ENCODE measurements at places on chromosomes 13 and 19.

- peak; percentile 70 for DNase-seq
Measured at GRCh38 chr19:1028062-1028926, 1.9 kb downstream of the CNN2 start.

GRCh38 chr13:93304134-93304533 lies 77.5 kb downstream of the GPC6 start:
- DNase-seq: no peak

DNA sequence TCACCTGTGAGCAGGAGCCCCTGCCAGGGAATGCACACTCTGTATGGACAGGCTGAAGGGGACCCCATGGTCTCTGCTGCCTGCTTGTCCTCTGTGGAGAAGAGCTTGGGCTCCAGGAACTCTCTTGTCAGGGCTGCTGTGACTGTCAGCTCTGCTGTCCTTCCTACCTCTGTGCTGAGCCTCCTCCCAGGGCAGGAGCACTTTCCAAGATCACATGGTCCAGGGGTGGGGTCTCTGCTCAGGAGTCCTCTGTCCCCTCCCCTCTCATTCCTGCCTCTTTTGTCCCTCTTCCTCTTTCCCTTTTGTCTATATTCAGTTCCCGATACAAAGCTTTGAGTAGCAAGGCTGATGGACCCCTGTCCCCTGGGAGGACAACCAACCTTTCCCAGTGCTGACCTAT lies at the start of gene CEACAM7:
Gene CEACAM7 (minus strand): TSS at position 173 of the 400 bp plus-strand sequence. CDS start 105 bp downstream, at position 68.
- no peak for DNase-seq

- peak; percentile 92 for DNase-seq
Measured at GRCh38 chr19:50368649-50369570, 3.5 kb upstream of the NAPSA start.

- DNase-seq: peak; percentile 97
Measured at GRCh38 chr19:10194500-10195198, at the start of gene DNMT1. TSS of gene DNMT1 (minus strand) at chr19:10194953. CDS start at chr19:10194899, 54 bp downstream.

- DNase-seq: no peak
Measured at GRCh38 chr19:6413721-6414643, 10.6 kb downstream of the KHSRP start.

GRCh38 chr13:85543144-85543543 lies 256.1 kb downstream of the SLITRK6 start:
- DNase-seq: no peak

GRCh38 chr13:93218583-93218982 lies 8.0 kb upstream of the GPC6 start:
- DNase-seq: no peak

DNA sequence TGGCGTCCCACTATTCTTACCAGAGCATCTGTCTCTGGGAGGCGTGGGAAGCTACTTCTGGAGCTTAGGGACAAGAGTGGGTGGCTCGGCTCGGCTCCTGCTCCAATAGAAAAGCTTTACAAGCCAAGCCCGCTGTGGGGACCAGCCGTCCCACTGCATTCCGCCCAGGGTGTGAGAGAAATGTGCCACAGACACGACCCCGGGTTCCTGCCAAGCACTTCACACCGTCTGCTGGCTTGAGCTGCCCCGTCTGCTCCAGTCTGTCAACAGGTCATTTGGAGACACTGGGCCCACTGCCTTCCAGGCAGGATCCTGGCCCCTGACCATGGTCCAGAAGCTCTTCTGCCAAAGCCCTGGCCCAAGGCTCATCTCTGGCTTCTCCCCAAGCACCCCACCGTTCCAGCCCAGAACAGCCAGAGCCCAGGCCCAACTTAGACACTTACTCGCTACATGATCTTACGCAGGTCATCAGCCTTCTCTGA lies 6.5 kb upstream of the FKRP start:
- no peak for DNase-seq

GRCh38 chr19:45276284-45276687 lies 25.2 kb downstream of the MARK4 start:
- no peak for DNase-seq

GRCh38 chr13:98326291-98326690 lies 149.2 kb upstream of the RNF113B start:
- DNase-seq: no peak

DNA sequence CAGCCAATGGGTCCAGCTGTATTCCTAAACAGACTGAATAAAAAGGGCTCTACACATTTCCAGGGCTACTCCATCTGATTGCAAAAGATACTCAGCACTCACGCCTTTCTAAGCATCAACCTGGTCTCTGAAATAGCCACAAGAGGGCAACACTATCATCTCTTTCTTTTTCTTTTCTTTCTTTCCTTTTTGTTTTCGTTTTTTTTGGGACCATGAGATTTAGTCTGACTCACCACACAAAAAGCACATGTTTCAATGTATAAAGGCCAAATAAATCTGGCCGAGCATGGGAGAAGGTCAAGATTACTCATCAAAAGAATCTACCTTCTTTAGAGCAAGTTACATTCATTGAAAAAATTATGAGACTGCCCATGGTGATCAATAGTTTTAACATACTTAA lies 805.6 kb upstream of the ARGLU1 start:
- no peak for DNase-seq

DNA sequence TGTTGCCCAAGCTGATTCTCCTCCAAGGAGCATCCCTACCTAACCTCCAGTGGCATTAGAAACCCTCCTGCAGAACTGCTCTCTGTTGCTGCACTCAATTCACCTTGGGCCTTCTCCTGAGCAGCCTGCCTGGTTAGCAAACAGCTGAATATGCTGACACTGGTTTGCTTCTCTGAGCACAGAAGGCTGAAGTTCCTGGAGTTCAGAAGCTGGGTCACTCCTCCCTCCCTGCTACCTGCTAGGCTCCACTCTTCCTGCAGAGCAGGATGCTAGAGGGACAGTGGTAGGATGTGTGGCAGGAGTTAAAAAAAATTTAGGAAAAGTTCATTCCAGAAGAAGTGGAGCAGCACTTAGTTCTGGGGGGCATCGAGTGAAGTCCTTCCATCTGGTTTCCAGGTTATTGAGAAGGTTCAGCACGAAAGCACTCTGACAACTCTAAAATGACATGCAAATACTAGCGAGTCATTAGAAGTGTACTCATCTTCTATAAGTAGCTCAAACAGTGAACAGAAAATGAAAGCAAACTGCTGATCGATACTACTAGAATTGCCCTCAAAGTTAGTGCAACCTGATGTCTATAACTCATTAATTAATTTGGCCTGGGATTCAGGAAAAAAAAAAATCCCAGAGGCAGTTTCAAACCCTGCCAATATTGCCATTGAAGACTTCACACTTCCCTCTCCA lies 293.7 kb downstream of the POU4F1 start:
- DNase-seq: no peak

GRCh38 chr13:45872566-45872965 lies 21.0 kb upstream of the SIAH3 start:
- no peak for DNase-seq

GRCh38 chr19:38262585-38263268 lies 1.6 kb upstream of the SPINT2 start:
- no peak for DNase-seq

- DNase-seq: no peak
Measured at GRCh38 chr13:77811981-77812380, 106.7 kb downstream of the EDNRB start.

- no peak for DNase-seq
Measured at GRCh38 chr19:14561847-14562351, 10.0 kb downstream of the NDUFB7 start.

- DNase-seq: no peak
Measured at GRCh38 chr19:30388327-30388726, 16.1 kb downstream of the ZNF536 start.

GRCh38 chr13:66314911-66315310 lies 915.2 kb downstream of the PCDH9 start:
- no peak for DNase-seq

DNA sequence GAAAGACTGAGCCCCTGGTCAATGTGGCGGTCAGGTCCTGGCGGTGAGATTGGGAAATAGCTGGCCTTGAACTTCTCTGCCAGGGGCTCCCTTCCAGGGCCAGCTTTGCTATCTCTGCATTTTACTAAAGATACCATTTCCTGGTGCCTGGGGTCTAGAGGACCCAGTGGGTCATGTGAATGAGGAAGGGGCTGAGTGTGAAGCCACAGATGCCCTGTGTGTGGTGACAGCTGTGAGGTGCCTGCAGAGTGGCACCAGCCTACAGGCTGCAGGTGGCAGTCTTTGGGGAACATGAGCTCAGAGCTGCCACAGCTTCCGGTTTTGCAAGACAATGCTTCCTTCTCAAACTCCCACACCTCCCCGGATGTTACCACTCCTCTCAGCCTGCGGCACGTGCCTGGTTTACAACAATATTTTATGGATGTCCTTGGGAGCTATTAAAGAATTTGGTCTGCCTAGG lies 5.2 kb upstream of the MLNR start:
- peak; percentile 82 for DNase-seq

- peak; percentile 99 for DNase-seq
Measured at GRCh38 chr19:19063183-19064097, at the start of gene SLC25A42. TSS of gene SLC25A42 (plus strand) at chr19:19063994. CDS start at chr19:19096125, 32,131 bp downstream.

- DNase-seq: peak; percentile 81
Measured at GRCh38 chr19:18274781-18275356, 617 bp upstream of the IQCN start.

GRCh38 chr13:70893832-70894231 lies 785.6 kb upstream of the KLHL1 start:
- DNase-seq: no peak

DNA sequence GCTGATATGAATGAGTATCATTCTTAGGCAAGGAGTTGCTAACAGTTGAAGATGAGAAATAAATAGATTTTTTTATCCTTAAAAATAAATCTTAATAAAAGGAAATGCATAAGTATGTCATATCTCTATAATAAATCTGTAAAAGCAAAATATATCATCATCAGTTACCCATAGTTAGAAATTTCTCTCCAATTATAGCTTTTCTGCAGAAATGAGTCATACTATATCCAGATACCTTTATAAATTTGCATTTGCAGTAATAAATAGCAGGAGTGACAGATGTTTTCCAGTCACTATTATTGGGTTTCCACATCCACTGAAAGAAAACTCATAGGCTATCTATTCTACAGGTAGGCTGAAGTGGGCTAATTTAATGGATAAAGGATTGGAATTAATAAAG lies 829.8 kb downstream of the PCDH9 start:
- DNase-seq: no peak

GRCh38 chr19:18771328-18772242 lies 19.5 kb downstream of the COMP start:
- no peak for DNase-seq

GRCh38 chr13:21986602-21987001 lies 315.7 kb downstream of the FGF9 start:
- DNase-seq: no peak

- DNase-seq: no peak
Measured at GRCh38 chr13:91797567-91797966, 399.1 kb downstream of the GPC5 start.

DNA sequence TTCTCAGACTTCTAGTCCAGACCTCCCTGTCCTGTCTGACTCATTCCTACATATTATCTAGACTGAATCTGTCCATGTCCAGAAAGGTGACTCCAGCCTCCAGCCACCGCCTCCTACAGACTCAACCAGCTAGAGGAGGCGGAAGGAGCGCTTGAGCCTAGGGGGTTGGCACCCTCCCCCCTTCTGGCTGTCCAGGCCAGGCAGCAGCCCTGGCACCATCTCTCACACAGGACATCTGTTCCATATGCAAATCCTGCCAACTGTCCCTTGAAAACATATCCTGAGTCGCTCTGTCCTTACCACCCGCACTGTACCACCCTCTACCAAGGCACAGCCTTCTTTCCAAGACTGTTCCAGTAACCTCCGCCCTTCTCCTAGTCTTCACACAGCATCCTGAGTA lies 150.7 kb upstream of the WASF3 start:
- DNase-seq: no peak

DNA sequence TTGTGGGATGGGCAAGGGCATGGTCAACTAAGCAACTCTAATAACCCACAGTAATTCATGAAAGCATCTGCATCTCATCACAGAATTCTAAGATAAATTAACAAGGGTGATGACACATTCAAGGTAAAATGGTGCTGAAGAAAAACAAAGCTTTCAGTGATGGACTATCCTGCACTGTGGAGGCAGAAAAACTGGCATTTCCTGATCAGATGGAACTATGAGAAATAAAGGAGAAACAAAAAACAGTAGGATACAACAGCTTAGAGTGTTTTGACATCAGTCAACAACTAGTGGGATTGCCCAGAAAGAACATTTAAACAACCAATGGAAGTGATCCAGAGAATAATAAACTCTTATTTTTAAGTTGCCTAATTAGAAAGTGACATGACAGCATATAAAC lies 327.0 kb downstream of the KLF5 start:
- DNase-seq: no peak

DNA sequence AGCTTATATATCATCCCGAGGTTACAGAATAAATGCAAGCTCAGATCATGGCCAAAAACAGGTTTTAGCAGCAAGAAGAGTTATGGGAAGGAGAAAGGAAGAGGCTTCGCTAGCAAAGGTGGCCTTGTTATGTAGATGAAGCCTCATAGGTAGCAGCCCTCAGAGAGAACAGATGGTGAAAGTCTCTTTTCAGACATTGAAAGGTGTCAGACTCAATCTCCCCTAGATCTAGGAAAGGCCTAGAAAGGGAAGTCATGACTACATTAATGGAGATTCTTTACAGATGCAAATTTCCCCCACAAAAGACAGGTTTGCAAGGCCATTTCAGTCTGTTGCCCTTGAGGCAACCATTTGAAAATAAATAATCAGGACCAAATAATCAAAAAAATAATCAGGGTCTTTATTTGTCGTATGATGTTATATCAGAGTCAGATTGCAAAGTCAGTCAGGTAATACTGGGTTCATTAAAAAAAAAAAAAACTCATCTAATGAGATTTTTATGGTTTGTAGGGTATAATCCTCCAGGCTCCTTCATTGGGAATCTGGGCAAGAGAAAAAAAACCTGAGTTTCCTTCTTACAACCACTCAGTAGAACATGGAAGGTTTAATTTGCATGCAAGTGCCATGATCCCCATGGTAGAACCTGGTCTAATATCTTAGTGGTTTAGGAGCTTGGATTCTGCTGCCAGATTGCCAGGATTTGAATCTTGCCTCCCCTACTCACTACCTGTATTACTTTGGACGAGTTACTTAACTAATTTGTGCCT lies 50.8 kb upstream of the HTR2A start:
- no peak for DNase-seq

DNA sequence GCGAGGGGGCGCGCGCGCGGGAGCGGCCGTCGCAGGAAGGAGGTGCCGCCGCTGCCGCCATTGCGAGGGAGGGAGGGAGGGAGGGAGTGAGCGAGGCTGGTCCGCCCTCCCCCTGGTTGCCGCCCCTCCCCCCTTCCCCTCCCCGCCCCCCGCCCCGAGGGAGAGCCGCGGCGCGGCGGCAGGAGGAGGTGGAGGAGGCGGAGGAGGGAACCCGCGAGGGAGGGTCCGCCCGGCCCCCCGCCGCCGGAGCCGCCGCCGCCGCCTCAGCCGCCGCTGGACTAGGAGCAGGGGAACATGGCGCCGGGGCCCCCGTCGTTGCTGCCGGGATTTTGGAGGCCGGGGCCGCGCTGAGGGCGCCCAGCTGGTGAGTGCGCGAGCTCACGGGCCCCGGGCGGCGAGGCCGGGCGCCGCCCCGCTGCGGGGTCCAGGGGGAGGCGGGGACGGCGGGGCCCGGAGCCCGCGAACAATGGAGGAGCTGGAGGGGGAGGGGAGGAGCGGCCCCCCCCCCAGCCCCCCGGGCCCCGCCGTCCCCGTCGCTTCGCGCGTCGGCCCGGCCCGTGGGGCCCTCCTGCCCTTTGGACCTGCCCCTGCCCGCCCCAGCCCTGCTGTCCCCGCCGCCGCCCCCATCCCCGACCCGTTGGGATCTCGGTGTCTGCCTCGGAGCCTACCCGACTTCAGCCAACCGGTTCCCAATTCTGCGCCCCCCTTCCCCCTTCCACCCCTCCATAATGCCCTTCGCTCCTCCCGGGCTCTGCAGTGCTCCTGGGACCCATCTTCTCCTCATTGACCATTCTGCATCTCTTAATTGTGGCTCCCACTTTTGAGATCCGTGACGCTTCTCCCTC lies at the start of gene ARHGAP35:
Gene ARHGAP35 (plus strand): TSS at position 152 of the 845 bp plus-strand sequence. CDS start 57,679 bp downstream, outside the sequence.
- peak; percentile 95 for DNase-seq
